ENCODE measurements at places on chromosomes 7 and 10.

- DNase-seq, result no peak
These were observed 1599.9 kb upstream of the LRRTM3 start for GRCh38 chr10:65325913-65326312.

- no peak for DNase-seq
These were observed 107.4 kb downstream of the FAM204A start for GRCh38 chr10:118234683-118235082.

DNA sequence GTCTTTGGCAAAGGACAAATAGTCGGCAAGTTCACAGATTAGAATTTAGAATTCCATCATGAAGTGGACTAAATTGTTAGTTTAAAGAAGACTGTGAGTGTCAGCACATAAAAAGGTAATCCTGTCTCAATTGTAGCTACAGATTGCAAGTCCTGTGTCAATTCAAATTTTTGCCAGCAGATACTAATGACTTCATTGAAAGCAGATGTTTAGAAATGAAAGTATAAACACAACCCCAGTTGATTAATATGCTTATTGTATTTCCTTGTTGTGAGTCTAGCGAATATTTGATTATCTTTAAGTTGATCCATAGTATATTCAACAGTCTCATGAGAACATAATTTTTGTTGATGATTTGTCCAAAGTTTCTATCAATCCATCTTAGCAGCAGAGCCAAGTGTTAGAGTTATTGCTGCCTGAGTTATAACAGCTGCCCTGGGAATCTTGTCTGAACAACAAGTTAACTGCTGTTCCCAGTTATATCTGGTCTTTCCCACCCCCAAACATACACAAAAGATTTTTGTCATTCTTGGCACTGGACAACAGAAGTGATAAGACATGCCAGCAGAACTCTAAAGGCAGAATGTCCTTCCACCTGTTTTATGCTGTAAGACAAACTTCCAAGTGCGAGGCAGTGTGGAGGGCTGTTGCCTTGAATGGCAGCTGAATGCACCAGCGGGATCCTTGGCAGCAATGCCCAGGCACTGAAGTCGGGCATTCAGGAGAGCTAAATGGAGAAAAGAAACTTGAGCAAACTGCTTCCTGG, 21.3 kb upstream of the HERPUD2 start:
- no peak for DNase-seq

DNA sequence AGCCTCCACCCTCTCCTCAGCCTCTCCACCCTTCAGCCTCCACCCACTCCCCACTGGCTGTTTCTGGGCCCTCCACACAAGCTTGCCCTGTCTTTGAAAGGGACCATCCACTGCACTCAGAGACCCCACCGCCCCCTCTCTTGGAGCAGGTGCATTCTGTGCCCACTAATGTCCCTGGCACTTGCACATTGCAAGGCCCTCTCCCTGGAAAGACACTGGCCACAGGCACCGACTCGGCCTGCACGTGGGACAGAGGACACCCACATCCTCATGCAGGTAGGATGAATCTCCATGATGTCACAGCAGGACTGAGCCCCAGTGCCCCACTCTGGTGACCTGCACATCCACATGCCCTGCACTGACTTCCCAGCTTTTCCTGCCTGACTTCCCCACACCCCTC, 36.8 kb upstream of the EBF3 start:
- DNase-seq, result no peak

- DNase-seq, result no peak
These were observed 43.2 kb downstream of the PNLIPRP3 start for GRCh38 chr10:116470768-116471415.

- DNase-seq, result no peak
These were observed 3.8 kb upstream of the ADAMTS14 start for GRCh38 chr10:70668454-70668970.

- no peak for DNase-seq
These were observed 53.7 kb downstream of the HIBADH start for GRCh38 chr7:27608776-27609495.

- DNase-seq, result no peak
These were observed 8.3 kb downstream of the ATOH7 start for GRCh38 chr10:68223535-68224165.

All from CD4-positive, alpha-beta T cell treated with Interleukin-6 at 100 ng/mL for 8 hours (primary cell).